ENCODE measurements at places on chromosomes 1 and 21.
A peak's percentile ranks its signal among the peaks of the same experiment; 100 is the strongest.

DNA sequence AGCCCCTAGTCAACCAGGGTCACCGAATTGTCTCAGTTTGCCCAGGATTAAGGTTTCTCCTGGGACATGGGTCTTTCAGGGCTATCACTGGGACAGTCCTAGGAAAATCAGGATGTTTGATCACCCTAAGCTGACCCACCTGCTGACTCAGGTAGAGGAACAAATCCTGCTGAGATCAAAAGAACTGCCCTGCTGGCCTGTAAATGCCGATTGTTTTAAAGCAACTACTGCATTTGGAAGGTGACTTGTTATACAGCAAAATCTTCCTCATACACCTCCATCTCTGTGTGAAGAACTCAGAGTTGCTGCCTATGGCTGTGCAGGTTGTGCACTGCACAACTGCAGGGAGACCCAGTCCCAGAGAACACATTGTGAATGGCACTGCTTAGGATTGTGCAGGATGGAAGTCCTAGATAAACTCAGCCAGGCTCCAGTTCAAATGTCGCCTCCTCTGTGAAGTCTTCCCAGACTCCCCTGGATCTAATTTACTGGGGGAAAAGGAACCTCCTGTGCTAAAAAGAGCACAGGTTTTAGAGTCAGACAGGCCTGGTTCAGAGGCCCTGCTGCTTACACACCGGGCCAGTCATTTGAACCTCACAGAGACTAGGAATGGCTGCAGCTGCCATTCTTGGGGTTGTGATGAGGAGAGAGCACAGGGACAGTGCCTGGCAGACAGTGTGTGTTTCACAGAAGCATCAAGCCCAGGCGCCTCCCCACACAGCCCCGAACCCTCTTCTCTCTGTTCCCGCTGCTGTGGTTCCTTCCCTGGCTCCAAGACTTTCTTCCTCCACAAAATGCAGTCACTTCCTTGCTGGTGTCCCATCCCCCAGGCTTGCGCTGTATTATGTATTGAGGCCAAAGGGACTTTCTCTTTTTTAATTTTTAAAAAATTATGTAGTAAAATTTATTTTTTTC is 23.2 kb upstream of the LRP8 start:
- no peak for DNase-seq

DNA sequence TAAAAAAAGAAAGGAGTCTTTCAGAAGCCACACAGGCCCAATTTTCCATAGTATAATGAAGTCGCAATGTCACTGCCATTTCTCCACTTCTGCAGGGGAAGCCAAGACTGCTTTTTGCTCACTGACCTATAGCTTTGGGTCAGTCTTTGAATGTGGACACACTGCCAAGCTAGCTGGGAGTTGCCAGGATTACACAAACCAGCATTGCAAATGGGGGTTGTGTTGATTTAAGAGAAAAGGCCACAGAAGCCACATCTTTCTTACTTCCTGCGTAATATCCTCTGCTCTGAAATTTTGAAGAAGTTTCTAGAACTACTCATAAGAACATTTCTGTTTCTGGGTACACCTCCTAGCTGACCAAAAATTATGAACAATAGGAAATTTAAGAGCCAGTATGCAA is 45.8 kb upstream of the SAMSN1 start:
- DNase-seq: no peak

GRCh38 chr1:213330281-213330680 is 279.2 kb downstream of the RPS6KC1 start:
- no peak for DNase-seq

DNA sequence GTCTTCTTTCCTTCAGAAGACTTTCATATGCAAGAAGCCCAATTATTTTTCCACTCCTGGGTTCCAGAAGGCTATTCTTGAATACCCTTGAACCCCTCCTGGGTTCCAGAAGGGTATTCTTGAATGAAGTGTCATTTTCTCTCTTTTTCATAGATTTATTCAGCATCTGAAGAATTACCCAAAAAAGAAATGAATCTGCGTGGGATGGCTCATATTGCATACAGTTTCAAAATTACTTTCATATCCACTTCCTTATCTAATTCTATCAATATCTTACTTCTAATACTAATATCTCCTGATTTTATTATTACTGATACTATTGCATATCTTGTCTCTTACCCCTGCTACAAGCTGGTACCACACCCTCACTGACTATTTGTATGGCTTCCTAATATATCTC is 22.6 kb upstream of the RABGAP1L start:
- DNase-seq: no peak

DNA sequence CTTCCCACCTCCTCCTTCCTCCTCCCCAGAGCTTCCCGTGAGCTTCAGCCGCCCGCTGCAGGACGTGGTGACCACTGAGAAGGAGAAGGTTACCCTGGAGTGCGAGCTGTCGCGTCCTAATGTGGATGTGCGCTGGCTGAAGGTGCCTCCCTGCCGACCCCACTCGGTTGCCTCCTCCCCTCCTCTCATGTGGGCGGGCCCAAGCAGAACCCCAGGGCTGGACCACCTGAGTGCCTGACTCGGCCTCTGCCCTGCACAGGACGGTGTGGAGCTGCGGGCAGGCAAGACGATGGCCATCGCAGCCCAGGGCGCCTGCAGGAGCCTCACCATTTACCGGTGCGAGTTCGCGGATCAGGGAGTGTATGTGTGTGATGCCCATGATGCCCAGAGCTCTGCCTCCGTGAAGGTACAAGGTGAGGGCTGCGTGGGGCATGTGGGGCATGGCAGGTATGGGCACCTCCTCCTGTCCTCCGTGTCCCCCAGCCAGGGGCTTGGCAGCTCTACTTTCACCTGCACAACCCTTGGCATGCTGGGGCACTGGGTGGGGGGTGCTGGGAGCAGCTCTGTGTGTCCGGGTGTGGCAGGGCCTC is 69.2 kb downstream of the OBSCN start:
- no peak for DNase-seq

- peak; percentile 96 for DNase-seq
Observed at GRCh38 chr1:43711049-43711448, 3.7 kb downstream of the ST3GAL3 start.

GRCh38 chr1:156842618-156843300 is 16.2 kb downstream of the INSRR start:
- DNase-seq: no peak

- DNase-seq: no peak
Observed at GRCh38 chr21:39117440-39117970, 65.7 kb downstream of the PSMG1 start.

- DNase-seq: no peak
Observed at GRCh38 chr21:46314441-46315020, 9.1 kb downstream of the C21orf58 start.

- DNase-seq: peak; percentile 27
Observed at GRCh38 chr1:118335331-118335732, 150.3 kb upstream of the SPAG17 start.

DNA sequence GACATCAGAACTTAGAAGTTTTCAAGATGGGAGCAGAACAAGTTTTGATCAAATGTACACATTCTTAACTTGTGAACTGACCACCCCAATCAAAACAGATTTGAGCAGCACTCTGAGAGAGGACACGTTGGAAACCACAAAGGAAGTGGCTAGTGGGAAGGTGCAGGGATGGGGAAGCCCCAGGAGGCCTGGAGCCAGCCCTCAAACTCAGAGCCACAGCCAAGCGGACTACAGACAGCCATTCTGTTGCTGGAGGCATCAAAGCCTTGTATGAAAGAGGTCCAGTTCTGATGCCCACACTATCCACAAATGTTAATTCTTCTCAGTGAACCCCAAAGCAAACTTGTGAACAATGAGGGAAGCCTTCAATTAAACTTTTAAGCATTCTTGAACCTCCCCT is 143.6 kb upstream of the RAB4A start:
- peak; percentile 41 for DNase-seq

DNA sequence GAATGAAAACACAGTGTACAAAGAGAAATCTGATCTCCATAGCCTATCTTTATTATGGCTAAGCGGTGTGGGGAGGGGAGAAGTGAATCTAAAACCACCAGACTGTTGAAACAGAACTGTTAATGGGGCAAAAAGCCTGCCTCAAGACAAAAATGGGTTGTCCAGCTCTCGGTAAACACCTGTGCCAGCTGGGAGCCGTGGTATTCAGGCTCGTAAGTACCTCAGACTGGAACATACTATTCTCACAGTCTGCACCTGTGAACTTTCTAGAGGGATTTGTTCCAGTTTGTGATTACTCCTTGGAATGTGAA is 42.7 kb upstream of the ATP1A1 start:
- no peak for DNase-seq

- no peak for DNase-seq
Observed at GRCh38 chr1:229011022-229011421, 259.9 kb upstream of the RAB4A start.

DNA sequence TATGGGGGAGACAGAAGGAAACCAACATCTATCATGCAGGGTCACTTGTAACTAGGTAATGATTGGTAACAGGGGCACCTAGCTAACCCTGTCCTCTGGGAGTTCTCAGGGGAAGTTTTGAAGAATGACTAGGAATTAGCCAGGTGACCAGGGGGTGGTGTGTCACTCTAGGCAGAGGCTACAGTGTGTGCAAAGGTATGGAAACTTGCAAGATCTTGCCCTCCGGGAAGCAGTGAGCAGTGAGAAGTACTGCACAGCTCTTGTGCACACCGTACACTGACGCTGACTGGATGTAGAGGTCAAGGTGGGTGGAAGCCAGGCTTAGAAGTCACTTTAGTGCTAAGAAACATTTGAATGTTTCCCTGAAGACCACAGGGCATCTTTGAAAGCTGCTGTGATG is 62.9 kb upstream of the LMO4 start:
- DNase-seq: no peak

GRCh38 chr21:25636727-25637126 is 2.3 kb upstream of the JAM2 start:
- peak; percentile 23 for DNase-seq
